Uterus (tissue), 4 donors: ENCODE measurements at places on chromosomes 5 and 9. TPM values are rescaled to one million over a fixed set of nuclear protein-coding genes. Genes with fewer than 3 reads are reported as not detected.
A peak's percentile ranks its signal among the peaks of the same experiment; 100 is the strongest.

DNA sequence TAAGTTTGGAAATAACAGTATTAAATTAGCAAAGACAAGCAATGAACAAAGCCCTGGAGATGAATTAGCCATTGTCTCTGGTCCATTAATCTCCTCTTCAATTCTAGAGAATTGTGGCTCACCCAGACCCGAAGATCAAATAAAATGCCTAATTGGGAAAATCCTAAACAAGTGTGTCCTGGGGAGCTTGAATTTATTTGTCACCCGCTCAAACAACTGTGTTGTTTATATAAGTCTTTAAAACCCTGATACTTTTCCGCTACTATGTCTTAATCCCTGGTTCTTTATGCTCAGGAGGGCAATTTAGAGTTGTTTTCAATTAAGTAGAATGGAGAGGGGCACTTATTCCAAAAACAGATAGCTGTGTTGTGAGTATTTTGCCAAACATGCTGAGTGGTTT, 128.4 kb downstream of the ANXA1 start:
- no peak for DNase-seq

GRCh38 chr9:93112116-93112863, 16.3 kb downstream of the CARD19 start:
- peak; percentile 13 for DNase-seq

DAPK1 gene
- total RNA-seq = 36.2 TPM

SSNA1 gene
- 40.0 TPM for total RNA-seq

STOML2 gene
- total RNA-seq = 58.4 TPM

OR1J1 gene
- total RNA-seq = not detected

PCDHB3 gene
- total RNA-seq = 4.5 TPM
